Retinal pigment epithelial cell (primary cell): ENCODE measurements at places on chromosomes 16 and 17.

DNA sequence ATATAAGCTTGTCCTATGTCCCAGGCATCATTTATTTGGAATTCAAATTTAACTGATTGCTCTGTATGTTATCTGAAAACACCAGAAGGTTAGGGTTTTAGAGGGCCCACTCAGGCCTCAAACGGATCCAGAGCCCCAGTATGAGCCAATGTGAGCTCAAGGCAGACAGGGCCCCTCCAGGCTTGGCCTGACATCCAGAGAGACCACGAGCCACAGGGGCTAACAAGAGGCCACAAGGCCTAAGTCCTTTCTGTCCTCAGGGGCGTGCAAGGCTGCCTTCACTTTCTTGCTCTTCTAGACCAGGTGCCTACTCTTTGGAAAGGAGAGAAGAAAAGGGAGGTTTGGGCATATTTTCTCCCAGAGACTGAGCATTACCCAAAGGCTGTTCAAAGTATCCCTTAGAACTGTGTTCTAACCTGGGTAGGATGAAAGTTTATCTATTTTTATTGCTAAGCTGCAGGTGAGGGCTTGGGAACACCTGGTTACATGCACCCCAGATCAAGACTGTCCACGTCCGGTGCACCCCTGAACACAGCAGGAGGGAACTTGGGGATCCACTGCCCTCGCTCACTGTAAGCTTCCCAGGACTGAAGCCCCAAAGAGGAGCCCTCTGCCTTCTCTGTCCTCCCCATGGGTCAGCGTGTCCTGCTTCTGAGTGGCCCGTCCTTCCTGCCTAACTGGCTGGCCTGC is 1.5 kb upstream of the ENGASE start:
- no peak for DNase-seq

GRCh38 chr16:86549076-86549892 is 5.8 kb downstream of the MTHFSD start:
- no peak for DNase-seq

- DNase-seq, result no peak
These were observed 800 bp downstream of the FXR2 start for GRCh38 chr17:7613769-7614424.

DNA sequence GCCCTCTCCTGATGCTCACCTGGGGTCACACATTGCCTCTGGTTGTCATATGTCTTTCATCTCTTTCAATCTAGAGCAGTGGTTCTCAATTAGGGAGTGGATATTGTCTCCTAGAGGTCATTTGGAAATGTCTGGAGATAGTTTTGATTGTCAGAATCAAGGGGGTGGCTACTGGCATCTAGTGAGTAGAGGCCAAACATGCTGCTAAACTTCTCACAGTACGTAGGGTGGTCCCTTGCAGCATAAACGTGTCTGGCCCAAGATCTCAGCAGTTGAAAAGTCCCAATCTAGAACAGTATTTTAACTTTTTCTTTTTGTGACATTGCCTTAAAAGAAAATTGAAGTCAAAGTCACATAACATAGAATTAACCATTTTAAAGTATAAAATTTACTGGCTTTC is 30.5 kb upstream of the SLC5A10 start:
- no peak for DNase-seq

DNA sequence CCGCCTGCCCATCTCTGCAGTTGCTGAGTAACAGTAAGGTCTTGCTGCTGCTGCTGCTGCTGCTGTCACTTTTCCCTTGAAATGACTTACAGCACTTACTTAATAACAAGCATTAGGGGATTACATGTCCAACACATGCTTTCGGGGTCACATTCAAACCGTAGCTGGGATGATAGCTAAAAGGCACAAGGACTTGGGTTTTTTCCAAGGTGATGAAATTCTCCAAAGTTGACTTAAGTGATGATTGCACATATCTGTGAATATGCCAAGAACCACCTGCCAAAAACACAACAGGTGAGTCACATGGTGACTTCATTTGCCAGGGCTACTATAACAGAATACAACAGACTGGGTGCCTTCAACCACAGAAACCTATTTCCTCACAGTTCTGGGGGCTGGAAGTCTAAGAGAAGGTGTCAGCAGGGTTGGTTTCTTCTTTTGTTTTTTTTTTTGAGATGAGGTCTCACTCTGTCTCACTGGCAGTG is 121.9 kb upstream of the TNRC6C start:
- DNase-seq, result no peak

DNA sequence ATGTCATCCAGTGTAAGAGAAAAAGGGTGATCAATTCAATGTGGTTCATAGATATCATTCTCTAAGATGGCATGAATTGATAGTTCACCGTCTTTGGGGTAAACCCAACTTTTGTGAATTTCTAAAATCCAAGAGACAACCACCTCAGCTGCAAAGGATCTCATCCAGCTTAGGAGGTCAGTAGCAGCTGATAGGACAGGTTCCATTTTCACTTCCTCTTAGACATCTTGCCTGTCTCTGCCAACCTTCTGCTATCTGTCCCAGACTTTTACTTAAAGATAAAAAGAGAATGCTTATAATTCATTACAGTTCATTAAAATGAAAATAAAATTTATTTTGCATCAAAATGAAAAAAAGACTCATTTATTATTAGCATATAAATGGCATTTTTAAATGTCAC is 468.2 kb downstream of the XYLT1 start:
- no peak for DNase-seq

GRCh38 chr16:9033125-9033830 is 58.2 kb upstream of the HAPSTR1 start:
- DNase-seq, result no peak

DNA sequence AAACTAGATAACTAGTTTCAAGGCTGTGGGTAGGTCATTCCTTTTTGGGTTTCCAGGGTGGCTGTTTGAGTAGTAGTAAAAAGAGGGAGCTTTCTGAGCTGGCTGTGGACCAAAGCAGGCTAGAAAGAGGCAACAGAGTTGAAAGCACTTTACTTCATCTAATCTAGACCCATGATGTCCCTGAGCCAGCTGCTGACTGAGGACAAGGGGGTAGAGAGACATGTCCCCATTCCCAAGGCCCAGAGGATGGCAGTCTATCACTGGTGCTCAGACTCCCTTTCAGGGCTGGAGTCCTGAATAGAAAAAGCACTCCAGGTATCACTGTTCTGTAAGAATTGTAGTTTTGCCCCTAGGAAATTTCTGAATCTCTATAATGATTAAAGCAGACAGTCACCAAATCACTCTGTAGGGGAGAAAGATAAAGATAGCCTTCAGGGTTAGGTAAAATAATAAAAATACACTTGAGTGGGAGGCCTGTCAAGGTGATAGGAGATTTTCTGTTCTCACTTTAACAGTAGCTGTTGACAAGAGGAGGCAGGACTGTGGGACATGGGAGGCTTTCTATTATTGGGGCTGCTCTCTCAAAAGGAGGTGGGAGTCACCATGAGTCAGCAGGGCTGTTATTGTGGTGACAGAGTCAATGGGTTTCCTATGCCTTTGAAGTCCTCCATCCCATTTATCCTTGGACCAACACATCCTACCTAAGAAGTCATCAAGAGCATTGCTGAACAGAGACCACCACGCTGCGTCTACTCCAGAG is 190.2 kb upstream of the MPHOSPH6 start:
- no peak for DNase-seq

DNA sequence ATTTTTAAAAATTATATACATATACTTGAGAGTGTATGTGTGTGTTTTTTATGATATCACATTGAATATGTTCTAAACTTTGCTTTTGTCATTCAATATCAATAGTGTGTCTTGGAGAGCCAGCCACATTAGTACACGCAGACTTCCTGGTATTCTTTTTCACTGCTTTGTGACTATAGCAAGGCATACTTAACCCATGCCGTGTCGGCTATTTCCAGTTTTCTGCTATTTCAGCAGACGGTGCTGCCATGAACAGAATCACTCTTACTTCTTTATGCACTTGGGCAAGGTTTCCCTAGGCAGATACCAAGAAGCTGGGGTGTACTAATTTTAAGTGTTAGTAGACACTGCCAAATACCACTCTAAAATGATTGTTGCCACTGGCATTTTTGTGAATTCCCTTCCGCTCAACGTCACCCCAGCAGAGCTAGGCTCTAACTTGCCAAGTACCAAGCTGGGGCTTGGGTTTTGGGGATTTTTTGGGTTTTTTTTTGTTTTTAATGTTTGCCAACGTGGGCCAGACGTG is 134.9 kb downstream of the SOCS1 start:
- no peak for DNase-seq

GRCh38 chr16:65697065-65697464 is 575.2 kb upstream of the CDH11 start:
- no peak for DNase-seq

DNA sequence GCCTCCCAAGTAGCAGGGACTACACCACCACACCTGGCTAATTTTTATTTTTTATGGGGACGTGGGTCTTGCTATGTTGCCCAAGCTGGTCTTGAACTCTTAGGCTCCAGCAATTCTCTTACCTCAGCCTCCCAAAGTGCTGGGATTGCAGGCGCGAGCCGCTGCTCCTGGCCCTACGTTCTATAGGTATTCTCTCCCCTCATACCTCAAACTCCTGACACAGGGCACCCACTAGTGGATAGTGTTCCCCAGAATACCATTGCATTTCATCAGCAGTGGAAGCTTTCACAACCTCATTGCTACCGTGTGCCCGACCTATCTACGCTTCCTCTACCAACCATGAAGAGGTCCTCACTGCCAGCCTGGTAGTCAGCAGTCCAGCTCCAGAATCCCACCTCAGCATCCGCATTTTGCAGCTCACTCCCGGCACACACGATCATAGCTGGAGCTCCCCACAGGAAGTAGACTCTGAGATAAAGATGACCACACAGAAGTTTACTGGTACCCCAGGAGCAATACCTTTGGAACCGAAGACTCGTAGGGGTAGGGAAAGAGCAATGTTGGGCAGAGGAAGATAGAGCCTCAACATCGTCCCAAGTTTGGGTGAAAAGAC is 9.3 kb downstream of the CTRB2 start:
- DNase-seq, result no peak

GRCh38 chr17:6021011-6021400 is 49.2 kb upstream of the WSCD1 start:
- DNase-seq, result no peak

DNA sequence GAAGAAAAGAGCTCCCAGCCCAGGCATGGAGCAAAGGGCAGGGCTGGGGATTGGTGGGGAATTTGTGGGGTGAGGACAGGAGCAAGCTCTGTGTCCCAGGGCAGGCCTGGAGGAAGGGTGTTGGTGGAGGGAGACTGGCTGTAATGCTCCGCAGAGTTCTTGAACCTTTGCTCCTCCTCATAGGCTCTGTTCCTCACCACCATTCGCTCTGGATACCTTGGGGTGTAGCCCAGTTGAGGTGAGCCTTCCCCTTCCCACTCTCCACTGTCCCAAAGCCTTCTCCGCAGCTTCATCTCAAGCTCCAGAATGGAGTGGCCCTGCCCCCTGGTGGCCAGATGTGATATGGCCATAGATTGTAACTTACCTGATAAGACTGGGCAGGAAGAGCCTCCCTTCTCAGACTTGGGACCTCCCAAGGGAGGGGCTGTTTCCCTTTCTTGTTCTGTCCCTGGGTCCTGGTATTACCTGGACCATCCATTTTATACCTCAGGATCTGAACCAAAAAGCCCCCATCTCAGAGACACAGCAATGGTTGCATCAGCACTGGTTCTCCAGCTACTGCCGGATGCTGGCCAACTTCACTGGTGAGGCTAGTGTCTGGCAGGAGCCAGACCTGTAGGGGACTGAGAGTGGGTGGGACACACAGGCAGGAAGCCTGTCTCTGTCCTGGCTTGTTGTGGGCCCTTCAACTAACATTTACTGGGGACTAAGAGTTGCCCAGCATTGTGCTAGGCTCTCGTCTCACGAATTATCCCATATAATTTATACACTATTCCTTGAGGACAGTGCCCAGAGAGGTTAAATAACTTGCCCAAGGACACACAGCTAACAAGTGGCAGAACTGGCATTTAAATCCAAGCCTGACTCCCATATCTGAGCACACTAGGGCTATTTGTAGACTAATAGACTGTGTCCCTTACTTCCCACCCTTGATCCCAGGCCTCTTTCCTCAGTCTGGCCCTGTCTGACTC is 19.1 kb upstream of the STAC2 start:
- no peak for DNase-seq

GRCh38 chr17:82840431-82840831 is 609 bp upstream of the ZNF750 start:
- DNase-seq, result no peak

GRCh38 chr16:53960954-53961616 is 257.1 kb downstream of the FTO start:
- no peak for DNase-seq

GRCh38 chr17:58391302-58391984 is 25.9 kb downstream of the RNF43 start:
- peak; percentile 67 for DNase-seq

- DNase-seq, result no peak
These were observed 54.2 kb upstream of the PVALEF start for GRCh38 chr17:81111066-81111465.
